EL (cell line): ENCODE measurements at places on chromosomes 4 and X.

DNA sequence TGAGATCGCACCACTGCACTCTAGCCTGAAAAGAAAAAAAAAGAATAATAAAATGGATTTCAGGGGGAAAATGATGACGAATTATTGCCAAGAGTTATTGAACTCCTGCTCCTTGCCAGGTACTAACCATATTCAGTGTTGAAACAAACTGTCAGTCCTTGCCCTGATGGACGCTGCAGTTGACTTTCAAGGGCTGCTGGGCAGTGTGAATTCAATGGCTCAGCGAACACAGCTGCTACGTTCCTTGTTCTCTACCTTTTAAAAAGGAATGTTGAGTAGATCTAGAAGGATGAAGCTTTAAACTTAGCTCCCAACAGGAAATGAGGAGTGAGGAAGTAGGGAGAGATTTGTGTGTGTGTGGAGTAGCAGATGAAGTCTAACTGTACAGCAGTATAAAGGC is 2.7 kb downstream of the LIMCH1 start:
- DNase-seq, result no peak

- DNase-seq, result no peak
Measured at GRCh38 chr4:73230865-73231517, 27.6 kb downstream of the ANKRD17 start.

DNA sequence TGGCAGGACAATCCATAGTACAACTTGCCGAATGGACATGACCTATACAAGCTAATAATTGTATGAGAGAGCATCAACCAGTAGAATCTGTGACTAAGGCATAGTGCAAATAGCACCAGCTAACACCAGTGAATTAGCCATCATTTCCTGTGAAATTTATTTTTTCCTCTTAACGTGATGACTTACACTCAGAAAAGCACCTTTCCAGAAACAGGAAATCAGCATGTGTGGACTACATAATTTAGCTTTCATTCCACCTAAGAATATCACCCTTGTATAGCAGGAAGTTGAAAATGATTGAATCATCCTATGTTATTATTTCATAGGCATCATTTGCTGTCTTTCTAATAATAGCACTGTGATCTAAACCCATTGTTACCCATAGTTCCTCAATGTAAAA is 1393.4 kb upstream of the PCDH7 start:
- no peak for DNase-seq

- peak; percentile 11 for DNase-seq
Measured at GRCh38 chrX:69298466-69299140, 133.3 kb upstream of the PJA1 start.

DNA sequence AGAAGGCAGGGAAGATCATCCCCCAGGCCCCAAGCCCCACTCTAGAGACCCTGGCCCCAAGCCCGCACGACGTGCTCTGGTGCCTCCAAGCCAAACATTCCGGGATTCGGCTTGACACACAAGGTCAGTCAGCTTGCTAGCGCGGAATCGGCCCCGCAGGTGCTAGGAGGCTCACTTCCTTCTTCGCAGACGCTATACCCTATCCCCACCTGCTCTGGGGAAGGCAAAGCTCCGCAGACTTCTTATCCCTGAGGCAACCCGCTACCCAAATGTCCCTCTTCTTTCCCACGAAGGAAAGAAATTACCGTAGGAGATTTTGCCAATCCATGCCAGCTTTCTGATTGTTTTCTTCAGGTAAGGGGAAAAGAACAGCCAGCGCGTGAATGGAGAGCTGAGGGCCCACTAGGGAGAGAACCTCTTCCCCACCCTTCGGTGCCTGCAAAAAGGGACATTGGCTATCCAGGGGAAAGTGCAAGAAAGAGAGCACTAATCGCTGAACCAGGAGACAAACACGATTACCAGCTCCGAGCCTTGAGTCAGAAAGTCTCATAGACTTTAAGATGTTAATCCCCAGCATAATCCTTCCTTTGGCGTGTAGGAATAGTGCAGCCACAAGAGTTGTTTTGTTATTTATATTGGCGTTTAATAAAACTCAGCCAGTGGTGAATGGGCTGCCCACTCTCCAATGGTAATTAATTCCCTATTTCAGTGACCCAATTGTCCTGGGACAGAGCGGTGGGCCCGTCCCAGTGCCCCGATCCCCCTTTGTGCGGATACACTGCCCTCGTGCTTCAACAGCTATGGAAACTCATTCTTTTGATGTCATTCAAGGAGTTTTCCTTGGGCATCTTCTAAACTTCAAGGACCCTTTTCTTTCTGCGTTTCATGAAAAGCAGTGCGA is 5.4 kb upstream of the NEUROG2 start:
- DNase-seq, result no peak

DNA sequence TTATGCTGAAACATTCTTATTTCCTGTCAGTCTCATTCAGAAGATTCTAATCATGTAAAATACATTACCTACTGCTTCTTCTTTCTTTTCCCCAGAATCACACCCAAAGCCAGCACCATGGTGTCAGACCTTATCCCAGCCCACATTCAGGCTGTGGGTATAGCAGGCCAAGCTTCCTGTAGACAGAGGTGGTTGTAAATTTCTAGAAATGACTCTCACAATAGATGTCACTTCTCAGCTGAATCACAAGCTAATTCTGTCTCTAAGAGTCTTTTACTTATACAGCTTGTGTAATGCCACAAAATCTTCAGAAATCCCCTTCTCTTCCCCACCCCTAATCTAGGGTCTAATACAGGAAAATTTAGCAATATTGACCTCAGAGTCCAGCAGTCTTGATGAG is 239.6 kb downstream of the PARM1 start:
- no peak for DNase-seq

DNA sequence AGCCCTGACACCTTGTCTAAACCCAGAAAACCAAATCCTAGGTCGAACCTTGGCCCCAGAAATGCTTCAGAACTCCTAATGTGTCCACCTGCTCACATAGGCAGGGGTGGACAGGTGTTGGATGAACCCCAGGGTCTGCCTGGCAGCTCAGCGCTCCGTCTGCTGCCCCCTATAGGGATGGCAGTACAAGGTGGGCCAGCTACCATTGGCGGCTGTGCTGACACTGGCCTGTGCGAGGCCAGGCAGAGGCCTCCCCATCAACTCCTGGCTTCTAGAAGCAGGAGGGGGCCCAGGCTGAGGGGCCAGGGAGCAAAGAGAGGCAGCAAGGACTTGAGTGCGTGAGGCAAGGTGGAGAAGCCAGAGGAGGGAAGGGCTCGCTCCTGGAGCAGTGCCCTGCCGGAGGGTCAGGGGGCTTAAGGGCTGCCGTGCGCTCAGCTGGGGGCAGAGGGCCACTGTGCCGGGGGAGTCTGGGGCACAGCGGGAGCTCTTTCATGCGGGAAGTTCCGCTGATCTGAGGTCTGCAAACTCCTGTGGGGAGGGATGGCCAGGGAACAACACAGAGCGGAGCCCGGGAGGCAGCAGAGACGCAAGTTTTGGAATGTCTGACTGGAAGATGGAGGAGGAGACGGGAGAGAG is 20.6 kb downstream of the CCNQ start:
- DNase-seq, result no peak

DNA sequence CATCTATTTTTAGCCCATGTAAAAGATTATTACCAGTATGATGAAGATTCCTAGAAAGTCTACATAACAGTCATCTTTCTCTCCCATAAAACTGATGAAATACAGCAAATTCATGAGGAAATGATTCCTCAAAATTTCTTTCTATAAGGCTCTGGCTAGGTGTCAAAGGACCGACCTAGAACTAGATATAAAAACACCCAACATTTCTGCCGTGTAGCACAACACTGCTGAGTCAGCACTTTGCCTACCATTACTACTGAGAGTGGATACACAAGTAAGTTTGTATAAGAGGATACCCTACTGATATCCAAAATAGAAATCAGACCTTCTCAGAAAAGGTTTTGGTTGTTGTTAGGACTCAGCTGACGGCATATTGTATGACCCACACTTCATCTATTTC is 24.7 kb downstream of the TMEM47 start:
- no peak for DNase-seq

DNA sequence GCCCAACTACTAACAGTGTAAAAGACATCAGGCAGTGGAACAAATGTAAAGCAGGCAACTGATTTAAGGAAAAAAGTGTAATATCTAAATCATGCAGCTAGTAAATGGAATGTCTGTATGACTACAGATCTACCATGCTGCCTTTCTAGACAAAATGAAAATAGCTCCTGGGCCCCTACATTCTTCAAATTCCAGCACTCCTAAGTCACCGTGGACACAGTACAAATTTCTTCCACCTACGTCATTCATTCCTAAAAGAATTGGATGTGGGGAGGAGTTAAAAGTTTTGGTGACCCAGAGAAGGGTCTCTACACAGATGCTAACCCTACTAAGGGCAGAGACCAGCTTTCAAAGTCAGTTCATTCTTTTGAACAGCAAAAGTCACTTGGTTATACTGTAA is 137.2 kb upstream of the ARHGEF9 start:
- peak; percentile 87 for DNase-seq

- no peak for DNase-seq
Measured at GRCh38 chr4:116499-116898, 7.8 kb upstream of the ZNF718 start.

DNA sequence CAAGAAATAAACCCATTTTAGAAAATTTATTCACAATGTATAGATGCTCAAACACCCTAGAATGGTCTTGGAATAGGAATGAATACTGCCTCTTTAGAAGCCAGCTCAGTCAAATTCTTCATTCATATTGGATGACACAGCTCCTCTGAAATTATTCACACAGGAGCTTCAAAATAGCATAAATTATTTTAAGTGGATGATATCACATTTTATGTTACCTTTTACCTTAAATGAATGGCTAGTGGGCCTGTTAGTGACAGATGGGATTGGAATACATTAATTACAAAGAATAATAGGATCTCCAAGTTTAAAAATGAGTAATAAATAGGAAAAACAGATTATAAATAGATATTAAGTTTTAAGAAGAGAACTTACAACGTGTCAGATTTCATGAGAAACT is 184.4 kb downstream of the GABRB1 start:
- DNase-seq, result peak; percentile 14

DNA sequence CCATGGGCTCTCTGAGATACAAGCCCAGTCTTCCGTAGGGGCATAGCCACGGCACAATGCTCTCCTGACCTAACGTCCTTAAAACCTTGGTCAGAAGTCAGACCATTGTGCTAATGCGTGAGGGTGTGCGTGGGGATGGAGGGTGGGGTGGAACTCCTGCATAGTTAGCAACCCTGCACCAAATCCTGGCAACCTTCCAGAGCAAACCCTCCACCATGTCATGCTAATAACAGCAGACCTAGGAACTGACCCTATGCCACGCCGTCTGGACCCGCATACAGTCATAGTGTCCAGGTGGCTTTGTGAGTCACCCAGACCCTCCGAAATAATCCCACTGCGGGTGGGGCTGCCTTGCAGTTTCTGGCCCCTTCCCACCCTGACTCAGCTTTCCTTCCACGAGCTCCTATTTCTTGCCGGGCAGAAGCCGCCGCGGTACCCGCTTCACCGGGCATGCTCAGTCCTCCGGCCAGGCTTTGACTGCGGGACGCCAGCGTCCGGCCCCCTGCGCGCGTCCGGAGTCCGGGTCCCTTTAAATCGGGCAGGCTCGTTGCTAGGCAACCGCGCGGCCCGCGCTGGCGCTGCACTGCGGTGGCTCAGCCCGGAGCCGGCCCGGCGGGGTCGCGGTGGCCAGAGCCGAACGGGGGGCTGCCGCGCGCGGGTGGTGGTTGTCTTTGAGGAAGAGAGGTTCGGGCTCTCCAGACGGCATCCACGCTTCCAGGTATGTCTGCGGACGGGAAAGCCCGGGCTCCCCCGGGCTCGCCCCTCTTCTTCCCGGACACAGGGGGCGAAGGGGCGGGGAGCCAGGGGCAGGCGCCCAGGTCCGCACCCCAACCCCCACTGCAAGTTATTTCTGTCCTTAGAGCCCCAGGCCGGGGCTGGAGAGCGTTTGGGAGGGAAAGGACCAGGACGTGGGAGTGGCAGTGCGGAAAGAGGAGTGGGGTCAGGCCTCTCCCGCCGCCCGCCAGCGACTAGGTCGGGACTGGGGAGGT is at the start of gene CCDC160:
Gene CCDC160, plus strand, starts transcription at position 557 of the 989 bp plus-strand sequence. CDS start 7,619 bp downstream, outside the sequence.
- peak; percentile 34 for DNase-seq

DNA sequence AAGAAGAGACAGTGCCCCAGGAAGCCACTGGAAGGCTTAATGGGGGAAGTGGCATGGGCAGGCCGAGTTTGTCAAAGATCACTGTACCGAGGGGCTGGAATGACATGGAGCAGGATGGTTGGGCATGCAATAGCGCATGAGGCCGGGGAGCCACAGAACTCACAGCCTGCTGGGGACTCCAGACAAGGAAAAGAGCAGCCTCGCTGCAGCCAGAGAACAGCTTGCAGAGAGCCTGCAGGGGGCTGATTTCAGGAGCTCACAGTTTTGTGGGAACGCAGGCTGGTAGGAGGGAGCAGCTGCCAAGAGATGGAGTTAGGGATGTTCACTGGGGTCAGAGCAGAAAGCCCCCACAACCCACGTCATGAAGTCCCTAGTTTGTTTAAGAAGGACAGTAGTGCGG is 45.4 kb downstream of the STOX2 start:
- DNase-seq, result no peak

- DNase-seq, result no peak
Measured at GRCh38 chr4:155523358-155523757, 143.3 kb upstream of the GUCY1A1 start.

- no peak for DNase-seq
Measured at GRCh38 chrX:39936886-39937770, 160.6 kb downstream of the BCOR start.

DNA sequence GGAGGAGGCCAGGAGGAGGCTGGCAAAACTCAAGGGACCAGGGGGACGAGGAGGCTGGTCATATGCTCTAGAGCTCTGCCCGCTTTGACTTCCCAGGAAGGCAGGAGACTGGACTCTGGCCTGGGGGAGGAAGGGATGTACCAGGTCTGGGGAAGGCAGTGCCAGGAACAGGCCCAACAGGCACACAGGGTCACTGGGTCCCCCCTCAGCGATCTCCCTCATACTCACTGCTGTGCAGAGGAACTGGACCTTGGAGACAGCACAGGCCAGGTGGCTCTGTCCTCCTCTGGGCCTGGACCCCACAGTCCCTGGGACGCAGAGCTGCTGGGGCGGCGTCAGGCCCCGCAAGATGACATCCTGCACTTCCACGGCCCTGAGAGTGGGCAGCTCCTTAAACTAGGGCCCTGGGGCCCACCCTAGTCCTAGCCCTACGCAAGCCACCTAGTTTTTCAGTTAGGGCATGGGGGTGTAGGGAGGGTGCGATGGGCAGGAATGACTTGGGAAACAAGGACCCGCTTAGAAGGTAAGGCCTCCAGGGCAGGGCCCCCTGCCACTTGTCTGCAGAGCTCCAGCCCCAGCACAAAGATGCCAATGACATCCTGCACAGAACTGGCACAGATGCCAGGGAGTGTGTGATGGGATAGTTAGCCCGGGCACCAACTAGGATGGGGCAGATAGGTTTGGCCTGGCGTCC is 59.5 kb downstream of the HTRA3 start:
- no peak for DNase-seq

- peak; percentile 61 for DNase-seq
Measured at GRCh38 chr4:14345356-14345775, 656.9 kb upstream of the CPEB2 start.
